Stimulated activated CD8-positive, alpha-beta memory T cell treated with anti-CD3 and anti-CD28 coated beads, Interleukin-4, amount 100 ng/mL, for 48 hours (primary cell): ENCODE measurements at places on chromosomes 4 and X.

GRCh38 chrX:14546190-14546589 is 16.9 kb downstream of the GLRA2 start:
- no peak for DNase-seq

DNA sequence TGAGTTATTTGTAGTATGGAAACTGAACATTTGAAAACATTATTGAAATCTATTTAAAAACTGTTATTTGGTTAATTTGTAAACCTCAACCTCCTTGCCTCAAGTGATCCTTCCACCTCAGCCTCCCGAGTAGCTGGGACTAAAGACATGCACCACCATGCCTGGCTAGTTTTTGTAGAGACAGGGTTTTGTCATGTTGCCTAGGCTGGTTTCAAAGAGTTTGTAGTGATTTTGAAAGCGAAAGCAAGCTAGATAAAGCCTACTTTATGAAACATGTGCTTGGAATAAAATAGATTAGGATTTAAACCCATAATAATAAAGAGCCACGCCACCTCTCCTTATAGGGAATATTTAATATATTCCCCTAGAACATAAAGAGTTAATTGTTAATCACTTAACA is 23.5 kb downstream of the ARSJ start:
- DNase-seq, result no peak

DNA sequence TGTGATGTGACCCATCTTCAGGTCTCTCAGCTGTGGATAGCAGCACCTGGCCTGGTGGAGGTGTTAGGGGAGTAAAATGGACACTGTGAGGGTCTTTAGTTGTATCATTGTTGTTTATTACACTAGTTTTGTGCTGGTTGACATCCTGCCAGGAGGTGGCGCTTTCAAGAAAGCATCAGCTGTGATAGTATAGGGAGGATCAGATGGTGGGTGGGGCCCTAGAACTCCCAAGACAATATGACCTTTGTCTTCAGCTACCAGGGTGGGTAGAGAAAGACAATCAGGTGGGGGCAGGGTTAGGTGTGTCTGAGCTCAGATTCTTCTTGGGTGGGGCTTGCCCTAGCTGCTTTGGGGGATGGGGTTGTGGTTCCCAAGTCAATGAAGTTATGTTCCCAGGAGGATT is 162.8 kb downstream of the PPP1R2C start:
- DNase-seq, result peak; percentile 27

DNA sequence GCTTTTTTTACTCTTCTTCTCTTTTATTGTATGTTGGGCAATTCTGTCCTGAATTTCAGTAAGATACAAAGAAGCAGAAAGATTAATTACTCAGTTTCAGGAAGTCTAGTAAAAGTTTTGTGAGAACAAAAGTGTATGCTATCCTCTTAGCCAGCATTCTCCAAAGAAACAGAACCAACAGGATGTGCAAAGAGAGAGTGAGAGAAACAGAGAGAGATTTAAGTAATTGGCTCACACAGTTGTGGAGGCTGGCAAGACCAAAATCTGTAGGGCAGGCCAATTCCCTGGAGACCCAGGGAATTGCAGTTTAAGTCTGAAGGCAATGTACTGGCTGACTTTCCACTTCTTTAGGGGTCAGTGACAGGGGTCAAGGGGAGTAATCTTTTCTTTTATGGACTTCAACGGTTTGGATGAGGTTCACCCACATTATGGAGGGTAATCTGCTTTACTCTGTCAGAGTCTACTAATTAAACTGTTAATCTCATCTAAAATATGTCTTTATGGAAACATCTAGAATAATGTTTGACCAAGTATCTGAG is 59.2 kb upstream of the SLC39A8 start:
- no peak for DNase-seq

GRCh38 chr4:20995015-20995414 is 294.8 kb downstream of the PACRGL start:
- no peak for DNase-seq

DNA sequence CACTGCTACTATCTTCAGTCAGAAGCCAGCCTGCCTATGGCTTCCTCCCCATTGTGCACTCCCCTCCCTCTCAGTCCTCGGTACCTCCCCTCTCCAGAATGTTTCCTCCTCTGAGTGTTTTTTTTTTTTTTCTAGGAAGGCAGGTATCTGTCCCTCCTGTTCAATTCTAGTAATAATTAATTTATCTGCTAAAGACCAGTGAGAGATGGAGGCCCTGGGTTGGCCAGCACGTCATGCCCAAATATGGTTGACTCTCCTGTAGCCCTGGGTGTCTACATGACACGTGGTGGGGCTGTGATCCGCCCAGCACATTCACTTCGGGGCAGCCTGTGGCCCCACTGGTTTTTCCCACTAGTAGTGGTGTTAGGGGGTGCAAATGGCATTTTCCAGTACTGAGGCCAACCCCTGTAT is 1.8 kb downstream of the FLNA start:
- DNase-seq, result peak; percentile 62

DNA sequence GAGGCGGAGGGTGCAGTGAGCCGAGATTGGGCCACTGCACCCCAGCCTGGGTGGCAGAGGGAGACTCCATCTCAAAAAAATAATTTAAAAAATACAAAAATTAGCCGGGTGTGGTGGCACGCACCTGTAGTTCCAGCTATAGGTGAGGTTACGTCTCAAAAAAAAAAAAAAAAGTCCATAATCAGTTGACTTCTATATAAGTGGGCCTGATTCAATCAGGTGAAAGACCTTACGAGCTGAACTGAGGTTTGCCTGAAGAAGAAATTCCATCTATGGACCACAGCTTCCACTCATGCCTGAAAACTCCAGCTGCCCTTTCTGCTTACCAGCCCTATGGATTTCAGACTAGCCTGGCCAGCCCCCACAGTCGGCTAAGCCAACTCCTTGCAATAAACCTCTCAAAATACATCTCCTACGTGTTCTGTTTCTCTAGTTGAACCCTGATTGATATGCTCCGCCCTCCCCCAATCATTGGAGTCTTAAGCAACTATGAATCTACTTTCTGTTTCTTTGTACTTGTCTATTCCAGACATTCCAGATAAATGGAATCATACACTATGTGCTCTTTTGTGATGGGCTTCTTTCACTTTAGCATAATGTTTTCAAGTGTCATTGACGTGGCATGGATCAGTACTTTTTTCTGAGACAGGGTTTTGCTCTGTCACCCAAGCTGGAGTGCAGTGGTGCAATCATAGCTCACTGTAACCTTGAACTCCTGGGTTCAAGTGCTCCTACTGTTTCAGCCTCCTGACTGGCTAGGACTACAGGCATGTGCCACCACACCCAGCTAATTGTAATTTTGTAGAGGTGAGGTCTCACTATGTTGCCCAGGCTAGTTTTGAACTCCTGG is 36.6 kb downstream of the SAT1 start:
- no peak for DNase-seq
